Skin of body (tissue), 3 donors: ENCODE measurements at places on chromosomes 4 and X.

DNA sequence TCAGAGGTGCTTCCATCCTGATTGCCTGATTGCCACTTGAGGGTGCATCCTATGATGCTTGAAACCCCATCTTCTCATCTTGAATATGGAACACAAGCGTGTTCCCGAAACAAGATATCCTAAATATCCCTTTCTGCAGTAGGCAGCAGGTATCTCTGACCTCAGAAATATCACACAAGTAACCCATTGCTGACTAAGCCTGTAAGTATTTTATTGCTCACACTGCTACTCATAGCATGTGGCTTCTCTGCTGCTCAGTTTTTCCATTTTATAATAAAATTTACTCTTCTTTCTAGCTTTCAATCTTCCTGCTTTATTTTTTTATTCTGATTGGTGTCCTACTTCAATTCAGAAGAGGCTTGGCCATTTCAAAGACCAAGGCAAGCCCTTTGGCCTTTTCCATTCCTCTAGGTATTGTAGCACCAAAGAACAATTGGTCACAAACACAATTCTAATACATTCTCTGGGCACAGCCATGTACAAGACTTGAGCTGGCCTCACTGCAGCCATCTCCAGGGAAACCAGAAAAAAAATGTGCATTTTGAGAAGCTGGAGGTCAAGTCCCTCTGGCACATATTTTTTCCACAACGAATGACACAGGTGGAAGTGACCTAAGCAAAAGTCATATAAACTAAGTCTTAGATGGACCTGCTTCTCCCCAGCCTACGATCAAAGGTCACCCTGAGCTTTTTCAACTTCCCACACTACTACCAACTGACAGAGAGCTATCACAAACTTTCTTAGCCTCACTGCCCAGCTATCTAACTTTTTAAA is 107.0 kb downstream of the OR13H1 start:
- no peak for DNase-seq

DNA sequence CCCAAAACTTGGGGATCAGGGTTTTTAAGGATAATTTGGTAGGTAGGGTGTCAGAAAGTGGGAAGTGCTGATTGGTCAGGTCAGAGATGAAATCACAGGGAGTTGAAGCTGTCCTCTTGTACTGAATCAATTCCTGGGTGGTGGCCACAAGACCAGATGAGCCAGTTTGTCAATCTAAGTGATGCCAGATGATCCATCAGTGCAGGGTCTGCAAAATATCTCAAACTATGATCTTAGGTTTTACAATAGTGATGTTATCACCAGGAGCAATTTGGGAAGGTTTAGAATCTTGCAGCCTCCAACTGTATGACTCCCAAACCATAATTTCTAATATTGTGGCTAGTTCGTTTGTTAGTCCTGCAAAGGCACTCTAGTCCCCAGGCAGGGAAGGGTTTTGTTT is 43.3 kb downstream of the CAMK2D start:
- no peak for DNase-seq

DNA sequence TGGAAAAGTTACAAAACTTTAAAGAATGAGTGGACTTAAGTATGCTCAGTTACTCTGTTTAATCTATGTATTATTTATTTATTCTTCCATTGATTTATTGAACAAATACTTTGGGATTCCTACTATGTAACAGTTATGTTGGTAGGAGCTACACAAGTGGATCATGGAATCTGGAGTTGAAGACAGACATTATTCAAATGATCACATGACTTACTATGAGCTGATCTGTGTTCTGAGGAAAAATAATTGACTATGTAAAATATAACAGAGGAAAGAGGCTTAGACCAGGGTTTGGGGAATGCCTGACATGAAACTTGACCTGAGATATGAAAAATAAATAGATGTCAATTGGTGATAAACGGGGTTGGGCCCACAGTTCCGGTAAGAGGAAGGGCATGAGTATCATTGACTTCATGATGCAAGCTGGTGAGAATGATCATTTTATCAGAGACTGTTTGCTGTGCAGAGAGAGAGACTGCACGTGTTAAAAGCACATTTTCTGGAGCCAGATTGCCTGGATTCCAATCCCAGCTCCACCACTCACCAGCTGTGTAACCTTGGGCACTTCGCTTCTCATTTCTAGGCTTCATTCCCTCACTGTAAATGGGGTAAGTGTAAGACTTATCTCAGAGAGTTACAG is 179.0 kb downstream of the SPCS3 start:
- DNase-seq: no peak

GRCh38 chr4:95556207-95556859 is 7.6 kb upstream of the UNC5C start:
- DNase-seq: no peak

GRCh38 chr4:76233967-76234678 is 17.4 kb upstream of the FAM47E start:
- DNase-seq: no peak

DNA sequence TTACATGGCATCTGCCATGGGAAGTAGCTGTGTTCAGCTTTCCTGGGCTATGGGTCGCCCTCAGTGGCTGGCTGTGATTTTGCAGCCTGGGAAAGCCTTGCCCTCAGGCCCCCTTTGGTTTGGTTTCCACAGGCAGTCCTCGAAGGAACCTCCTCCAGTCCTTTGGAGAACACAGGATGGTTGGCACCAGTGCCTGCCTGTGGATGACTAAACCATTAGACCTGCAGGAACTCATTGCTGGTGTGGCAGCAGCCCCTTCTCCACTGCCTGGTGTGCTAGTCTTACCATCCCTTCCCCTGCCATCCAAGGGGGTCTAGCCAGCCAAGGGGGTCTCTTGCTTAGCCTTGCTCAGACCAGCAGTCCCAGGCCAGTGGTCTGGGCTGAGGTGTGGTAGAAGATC is 71.4 kb upstream of the PJA1 start:
- no peak for DNase-seq

DNA sequence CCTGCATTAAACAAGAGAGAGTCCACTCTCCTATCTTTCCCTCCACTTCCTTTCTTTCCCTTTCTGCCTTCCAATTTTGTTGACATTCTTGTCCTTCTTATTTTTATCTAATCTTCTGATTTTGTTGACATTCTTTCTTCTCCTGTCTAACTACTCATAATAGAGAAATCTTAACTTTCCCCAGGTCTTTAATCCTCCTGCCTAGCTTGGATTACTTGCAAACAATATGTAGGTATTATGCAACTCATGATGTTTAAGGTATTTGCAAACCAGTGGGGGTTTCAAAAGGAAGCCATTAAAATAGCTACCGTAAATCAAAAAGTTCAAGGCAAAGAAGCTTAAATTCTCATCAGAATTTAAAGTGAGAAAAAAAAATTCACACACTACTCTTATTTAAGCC is 53.9 kb downstream of the PROM1 start:
- DNase-seq: no peak

DNA sequence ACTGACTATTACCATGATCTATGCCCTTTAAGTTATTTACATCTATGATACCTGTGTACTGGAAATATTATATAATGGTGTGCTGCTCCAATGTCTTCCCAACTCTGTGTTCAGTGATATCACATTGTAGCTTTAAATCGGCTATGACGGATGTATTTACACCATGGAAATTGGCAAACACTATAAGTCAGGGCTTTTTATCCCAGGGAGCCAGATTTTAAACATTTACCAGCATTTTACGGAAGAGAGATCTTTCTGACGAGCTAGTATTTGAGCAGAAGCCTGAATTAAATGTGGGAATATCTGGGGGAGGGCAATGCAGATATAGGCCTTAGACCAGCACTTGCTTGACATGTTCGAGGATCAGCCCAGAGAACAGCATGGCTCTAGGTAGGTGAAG is 7.7 kb upstream of the PGM2 start:
- no peak for DNase-seq

- DNase-seq: no peak
Observed at GRCh38 chrX:102067966-102068723, 57.3 kb upstream of the TCEAL2 start.

GRCh38 chr4:137343221-137343620 is 189.1 kb downstream of the PCDH18 start:
- no peak for DNase-seq

GRCh38 chr4:54961357-54961975 is 163.9 kb downstream of the KDR start:
- DNase-seq: no peak

GRCh38 chrX:105636667-105637066 is 185.7 kb upstream of the NRK start:
- DNase-seq: no peak

- no peak for DNase-seq
Observed at GRCh38 chr4:95293014-95293413, 255.8 kb downstream of the UNC5C start.

DNA sequence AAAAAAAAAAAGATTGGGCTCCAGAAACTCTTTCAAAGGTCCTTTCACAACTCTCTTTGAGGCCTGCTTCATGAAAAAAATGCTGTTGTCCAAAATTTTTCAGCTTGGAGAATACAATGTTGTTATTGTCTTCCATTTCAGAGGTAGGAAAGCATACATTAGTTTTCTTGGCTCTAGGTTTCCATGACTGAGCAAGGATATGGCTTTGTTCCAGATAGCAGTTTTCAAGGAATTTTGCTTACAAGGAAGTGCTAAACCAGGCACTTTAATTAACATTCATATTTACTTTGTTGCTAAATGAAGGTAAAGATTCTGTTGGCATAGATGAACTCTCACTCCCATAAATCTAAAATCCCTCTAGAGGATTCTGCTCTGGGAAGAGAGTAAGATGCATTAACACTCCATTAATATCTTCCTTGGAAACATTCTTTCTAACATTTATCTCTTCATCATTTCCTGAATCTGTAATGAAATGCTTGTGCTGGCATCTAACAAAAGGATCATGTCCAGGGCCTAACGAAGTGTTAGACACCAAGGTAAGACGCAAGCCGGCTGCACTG is 118.4 kb downstream of the COL25A1 start:
- DNase-seq: peak; percentile 72

- DNase-seq: no peak
Observed at GRCh38 chr4:83581411-83582288, 45.7 kb downstream of the GPAT3 start.

DNA sequence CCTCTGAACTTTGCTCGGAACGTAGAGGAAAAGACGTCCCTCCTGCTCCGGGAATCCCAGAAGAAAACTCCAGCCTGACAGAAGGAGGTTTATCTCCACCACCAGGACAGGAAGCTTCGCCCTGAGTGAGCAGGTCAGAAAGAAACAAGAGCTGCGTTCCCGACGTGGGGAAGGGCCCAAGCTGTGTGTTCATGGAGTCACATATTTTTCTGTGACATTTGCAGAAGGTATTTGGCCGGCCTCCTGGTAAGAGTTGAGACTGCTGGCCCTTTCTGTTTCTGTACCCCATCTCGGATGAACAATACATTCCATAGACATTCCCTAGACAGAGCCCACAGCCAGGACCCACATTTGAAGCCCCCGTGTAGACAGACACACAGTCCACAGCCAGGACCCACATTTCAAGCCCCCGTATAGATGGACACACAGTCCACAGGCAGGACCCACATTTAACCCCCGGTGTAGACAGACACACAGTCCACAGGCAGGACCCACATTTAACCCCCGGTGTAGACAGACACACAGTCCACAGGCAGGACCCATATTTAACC is 230.8 kb downstream of the SHOX start:
- no peak for DNase-seq

DNA sequence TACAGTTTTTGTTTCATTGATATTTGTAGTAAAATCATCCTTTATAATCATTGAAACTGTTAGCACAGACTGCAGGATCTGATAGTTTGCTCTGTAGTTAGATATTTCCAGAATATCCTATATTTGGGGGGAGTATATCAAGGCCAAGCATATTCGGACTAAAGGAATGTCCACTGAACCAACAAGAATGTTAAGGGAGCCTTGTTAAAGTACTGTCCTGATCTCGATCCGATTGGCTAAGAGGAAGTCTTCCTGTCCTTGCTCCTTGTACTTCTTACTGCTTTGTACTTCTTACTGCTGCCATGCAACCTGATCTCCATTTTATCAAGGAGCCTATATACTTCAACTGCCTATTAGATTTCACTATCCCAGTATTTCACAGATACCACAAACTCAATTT is 449.3 kb downstream of the RPA4 start:
- DNase-seq: no peak

DNA sequence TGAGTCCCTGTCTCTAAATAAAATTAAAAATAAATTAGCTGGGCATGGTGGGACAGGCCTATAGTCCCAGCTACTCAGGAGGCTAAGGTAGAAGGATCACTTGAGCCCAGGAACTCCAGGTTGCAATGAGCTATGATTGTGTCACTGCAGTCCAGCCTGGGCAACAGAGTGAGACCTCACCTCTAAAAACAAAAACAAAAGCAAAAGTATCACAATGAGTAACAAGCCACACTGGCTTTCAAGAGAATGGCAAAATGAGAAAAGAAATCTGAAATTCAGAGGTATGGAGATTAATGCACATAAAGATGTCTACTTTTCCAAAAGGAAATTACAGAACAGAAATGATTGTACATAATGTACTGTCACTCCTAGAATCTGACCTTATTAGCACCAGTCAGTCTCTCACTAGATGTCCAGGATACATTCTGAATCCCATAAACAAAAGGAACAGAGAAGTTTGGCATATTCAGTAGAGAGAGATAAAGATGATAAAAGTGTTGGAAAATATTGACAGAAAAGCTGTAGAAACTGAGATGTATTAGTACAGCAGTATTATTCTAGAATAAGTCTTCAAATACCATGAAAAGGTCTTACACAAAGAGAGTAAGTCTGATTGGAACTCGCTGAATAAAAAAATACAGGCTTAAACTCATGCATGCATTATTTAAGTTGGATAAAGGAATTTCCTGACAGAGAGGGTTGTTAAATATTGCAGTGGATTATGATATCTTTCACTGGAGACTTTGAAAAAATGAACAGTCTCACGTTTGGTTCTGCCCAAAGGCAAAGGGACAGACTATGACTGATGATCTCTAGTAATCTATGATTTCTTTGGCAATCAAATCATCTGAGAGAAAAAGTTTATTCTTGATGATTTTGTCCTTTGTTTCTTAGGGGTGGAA is 102.5 kb downstream of the SH3RF1 start:
- DNase-seq: no peak

DNA sequence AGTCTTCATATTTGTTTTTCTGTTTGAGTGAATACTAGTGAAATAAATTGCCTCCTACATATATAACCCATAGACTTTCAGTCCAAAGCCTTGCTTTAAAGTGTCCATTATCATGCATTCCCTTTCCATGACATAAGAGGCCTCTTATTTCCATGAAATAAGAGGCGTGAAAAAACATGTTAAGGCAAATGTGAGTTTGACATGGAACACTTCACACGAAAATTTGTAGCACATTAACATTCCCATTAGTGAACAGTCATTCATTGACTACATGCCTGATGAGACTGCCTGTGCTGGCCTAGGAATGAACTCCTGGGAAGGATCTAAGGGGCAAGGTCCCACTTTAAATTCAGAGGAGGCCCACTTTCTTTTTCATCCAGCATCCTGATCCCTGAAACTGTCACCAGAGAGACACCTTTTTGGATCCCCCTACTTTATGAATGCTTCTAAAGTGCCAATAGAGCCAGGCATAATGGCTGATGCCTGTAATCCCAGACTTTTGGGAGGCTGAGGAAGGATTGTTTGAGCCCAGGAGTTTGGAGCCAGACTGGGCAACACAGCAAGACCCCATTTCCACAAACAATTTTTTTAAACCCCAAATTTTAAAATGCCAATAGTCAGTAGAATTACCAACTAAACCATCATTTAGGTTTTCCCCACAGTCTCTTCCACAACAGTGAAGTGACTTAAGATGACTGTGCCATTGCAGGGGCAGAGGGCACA is 6.7 kb downstream of the RTL8B start:
- DNase-seq: peak; percentile 0
